ENCODE measurements at places on chromosomes 7 and 10.
A peak's percentile ranks its signal among the peaks of the same experiment; 100 is the strongest.

DNA sequence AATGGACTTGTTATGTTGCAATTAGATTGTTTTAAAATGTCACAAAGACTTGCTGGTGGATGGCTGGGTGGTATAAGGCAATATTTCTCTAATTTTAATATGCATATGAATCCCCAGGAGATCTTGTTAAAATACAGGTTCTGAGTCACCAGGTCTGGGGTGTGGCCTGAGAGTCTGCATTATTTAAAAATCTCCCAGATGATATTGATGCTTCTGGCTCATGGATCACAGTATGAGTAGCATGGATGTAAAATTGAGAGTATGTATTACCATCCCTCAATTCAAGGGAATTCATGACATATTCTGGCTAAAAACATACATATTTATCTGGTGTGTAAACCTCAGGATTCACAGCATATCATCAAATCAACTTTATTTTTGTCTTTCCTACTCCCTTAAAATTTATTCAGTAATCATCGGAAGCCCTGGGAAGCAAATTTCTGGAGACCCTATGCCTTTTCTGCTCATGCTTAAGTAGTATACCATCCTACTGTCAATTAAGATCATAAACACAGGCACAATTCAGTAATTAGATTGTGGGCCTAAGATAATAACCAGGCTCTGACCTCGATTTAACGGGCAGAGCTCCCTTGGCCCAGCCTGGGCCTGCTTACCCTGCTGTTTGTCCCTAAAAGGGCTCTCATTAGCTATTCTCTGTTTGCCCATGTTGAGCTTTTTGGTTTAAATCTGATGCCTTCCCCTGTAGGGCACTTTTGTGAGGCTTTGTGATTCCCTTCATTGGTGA lies 29.6 kb upstream of the ICA1 start:
- DNase-seq = no peak

GRCh38 chr10:51915031-51915542 lies 215.7 kb upstream of the CSTF2T start:
- no peak for DNase-seq

DNA sequence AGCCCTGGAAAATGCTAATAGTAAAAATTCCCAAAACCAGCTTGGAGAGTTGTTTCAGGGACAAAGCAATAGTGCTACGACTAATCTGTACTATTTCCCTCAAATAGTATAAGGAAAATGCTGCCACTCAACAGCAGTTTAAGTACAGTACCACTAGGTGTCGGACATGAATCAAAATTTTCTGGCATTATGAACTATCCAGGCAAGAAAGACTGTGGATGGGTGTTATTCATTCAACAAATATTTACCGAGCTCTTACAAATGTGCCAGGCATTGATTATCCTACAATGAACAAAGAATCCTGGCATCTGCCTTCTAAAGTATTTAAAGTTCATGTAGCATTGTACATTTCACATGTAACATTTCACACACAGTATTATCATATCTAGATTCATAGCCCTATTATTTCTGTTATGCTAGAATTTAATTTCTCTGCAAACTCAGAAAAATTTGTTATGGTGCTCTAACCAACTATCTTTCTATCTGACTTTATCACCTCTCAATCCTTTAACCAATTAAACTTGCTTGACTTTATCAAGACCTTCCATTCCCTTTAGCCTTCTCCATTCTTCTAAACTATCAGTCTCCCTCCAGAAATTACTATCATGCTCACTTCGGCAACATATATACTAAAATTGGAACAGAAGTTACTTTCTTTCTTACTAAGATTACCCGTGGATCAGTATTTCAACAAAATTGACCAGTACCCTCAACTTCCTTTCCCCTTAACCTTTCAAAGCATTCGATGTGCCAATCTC lies 80.6 kb downstream of the ARHGAP21 start:
- no peak for DNase-seq

GRCh38 chr7:112071856-112072255 lies 134.3 kb downstream of the DOCK4 start:
- no peak for DNase-seq

GRCh38 chr10:20624642-20625041 lies 272.5 kb downstream of the NEBL start:
- no peak for DNase-seq

DNA sequence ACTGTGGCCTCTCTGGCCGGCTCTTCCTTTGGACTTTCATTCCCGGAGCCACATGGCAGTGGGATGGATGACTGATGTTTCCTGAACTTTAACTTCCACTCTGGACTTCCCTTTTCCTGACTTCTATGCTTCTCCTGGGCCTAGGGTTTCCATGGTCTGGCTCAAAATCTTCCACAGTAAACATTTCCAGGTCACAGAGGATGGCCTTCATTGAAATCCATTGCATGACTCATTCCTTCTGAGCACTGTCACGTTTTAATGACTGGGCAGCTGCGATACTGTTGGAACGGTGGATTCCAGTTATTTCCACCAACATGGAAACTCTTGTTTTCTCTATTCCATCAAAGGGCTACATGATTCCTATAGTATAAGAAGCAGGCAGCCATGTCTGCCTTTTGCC lies 24.4 kb upstream of the ZNF273 start:
- DNase-seq = no peak

DNA sequence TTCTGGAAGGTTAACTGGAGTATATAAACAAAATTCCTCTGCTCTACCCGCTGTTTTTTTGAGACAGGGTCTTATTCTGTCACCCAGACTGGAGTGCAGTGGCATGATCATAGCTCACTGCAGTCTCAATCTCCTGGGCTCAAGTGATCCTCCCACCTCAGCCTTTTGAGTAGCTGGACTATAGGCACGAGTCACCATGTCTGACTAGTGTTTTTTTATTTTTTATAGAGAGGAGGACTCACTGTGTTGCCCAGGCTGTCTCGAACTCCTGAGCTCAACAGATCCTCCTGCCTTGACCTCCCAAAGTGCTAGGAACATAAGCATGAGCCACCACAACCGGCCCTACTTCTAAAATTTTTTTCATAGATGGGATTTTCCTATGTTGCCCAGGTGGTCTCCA lies 2.2 kb downstream of the RAB18 start:
- no peak for DNase-seq

DNA sequence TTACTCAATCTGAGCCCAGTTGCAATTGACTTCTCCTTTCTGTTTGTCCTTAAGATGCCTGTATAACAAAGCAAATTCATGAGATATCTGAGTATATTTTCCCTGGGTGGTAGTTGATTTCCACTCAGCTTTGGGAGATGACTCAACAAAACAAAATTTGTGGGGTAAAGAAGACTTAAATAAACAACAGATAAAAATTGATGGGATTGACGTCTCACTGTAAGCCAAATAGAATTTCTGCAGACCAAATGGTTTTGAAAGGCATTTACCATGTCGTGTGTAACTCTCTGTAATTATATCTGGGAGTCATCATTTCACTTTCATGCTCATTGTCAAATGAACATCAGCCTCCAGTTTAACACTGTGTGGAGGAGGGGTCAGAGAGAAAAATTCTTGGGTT lies 255.4 kb upstream of the MYO3A start:
- no peak for DNase-seq

DNA sequence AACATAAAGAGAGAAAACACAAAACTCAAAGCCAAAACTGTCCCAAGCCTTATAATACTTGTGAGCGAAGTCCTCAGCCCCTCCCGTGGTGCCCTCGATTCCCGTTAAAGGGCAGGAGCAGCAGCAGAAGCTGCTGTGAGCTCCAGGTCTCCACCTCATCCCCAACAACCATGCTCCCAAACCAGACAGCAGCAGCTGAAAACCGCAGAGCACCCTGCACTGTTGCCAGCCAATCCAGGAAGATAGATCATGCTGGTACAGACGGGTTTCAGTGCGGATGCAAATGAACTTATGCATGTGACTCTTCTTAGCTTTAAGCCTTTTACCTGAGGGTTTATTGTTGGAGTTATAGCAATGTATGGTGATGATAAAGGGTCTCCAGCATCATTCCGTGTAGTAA lies 97.9 kb downstream of the DNAJB6 start:
- DNase-seq = no peak

GRCh38 chr7:2471022-2471329 lies 5.2 kb downstream of the GRIFIN start:
- no peak for DNase-seq

- no peak for DNase-seq
Observed at GRCh38 chr10:14397066-14397465, 66.3 kb upstream of the FRMD4A start.

DNA sequence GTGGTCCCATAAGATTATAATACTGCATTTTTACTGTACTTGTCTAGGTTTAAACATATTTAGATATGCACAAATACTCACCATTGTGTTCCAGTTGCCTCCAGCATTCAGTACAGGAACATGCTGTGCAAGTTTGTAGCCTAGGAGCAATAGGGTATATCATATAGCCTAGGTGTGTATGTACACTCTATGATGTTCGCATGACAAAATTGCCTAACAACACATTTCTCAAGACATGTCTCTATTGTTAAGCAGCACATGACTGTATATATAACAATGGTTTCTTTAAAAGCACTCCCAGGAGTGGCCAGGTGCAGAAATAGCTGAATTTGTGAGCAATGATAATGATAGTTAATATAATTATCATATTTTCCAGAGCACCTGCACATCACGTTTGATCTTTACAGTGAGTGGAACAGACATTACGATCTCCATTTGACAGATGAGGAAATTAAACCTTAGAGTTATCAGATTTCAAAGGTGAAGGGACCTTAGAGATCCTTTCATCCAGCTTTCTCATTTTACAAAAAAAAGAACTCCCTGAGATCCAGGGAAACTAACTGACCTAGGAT lies 99.2 kb upstream of the PDCD4 start:
- no peak for DNase-seq

GRCh38 chr7:139183878-139184338 lies 47.1 kb upstream of the UBN2 start:
- DNase-seq = no peak

DNA sequence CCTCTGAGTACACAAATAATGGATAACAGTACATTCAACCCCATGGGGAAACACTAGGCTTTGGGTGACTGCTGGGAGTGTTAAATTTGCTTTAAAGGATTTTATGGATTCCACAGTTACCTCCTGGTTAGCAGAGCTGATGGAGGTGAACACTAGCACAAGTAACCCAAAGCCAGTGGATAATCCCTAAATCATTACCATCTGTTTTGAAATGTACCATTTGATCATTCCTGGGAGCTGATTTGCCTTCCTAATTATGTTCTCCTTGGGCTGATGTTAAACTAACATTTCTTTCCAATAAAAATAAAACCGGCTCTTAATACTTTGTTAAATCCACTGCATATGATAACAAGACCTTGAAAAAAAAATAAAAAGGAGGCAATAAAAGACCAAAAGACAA lies 493.9 kb downstream of the PLXNA4 start:
- DNase-seq = no peak

DNA sequence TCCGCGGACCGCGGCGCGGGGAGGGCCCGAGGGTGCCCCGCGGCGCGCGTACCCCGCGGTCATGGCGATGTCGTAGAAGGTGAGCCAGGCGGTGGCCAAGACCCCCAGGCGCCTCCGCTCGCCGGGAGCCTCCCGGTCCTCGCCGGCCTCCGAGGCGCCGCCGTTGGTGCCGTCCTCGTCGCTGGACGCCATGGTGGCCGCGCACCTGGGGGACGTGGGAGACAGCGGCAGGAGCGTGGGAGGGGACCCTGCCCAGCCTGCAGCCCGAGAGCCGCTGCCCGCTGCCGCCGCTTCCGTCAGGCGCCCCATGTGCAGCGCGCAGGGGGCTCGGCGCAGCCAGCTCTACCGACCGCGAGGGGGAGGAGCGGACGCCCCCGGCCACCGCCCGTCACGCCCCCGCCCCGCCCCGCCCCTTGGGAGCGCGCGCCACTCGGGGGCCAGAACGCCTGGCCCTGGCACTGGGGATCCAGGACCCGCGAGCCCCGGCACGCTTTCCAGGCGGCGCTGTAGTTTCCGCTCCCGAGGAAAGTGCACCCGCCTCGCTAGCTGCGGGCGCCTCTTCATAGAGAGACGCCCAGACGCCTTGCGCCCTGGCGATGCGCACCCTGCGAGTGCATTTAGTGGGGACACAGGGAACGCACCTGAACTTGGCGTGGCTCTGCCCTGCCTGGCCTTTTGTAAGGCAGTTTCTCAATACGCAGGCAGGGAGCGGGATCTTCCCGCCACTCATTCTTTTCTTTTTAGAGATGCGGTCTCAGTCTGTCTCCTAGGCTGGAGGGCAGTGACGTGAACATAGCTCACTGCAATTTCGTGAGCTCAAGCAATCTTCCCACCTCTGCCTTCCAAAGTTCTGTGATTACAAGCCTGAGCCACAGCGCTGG lies at the start of gene HACD1:
TSS of gene HACD1 (minus strand) at position 344 of the 881 bp plus-strand sequence. CDS start at position 309, 35 bp downstream.
- DNase-seq = peak; percentile 23

All from activated CD4-positive, alpha-beta T cell treated with anti-CD3 and anti-CD28 coated beads, Interleukin-2, amount 50 U/mL, for 4 hours (primary cell).